ENCODE measurements at places on chromosomes 7 and 10. TPM values are rescaled to one million over a fixed set of nuclear protein-coding genes. Genes with fewer than 3 reads are reported as not detected.

Gene CXCL12
- 65.5 TPM for total RNA-seq

GRCh38 chr7:66207540-66207939 is 2.4 kb downstream of the TPST1 start:
- H3K27ac ChIP-seq = no peak overlapping the region
- H3K4me3 ChIP-seq = peak overlapping the region; percentile 5
- H3K27me3 ChIP-seq = no peaks in the 10 kb centered on the region
- H3K36me3 ChIP-seq = peaks cover 3% of the 10 kb centered on the region
- peaks cover 41% of the 10 kb centered on the region for H3K4me1 ChIP-seq

DNA sequence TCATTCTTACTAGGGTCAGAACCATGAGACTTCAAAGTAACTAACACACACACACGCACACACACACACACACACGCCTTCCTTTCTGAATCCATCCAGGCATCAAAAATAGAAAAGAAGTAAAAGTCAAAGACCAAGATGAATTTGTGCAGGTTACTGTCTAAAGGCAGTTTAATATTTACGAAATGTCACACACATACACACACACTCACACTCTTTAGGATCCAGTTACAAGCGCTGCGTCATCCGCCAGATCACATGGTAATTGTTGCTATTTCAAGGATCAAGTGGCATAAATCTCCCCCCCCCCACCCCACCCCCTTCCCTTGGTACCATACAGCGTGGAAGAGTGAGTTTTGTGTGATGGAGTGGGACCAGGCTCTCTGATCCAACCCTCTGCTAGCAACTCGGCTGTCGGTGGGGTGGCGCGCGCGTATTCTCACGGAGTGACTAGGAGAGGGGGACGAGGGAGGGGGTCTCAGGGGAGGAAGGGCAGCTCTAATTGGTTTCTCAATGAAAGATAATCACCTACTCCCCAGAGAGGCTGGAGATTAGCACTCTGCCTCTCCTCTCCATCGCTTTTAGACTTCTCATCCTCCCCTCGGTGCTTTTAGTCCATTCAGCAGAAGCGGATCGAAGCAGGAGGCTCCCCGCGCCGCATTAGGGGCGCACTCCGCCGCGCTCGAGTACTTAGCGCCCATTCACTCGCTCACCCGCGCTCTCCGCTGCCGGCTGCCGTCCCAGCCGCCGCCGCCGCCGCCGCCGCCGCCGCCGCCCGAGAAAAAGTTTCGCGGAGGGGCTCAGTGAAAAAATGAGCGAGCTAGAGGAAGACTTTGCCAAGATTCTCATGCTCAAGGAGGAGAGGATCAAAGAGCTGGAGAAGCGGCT is 83.5 kb upstream of the PRKG1 start:
- DNase-seq = no peak
- H3K27me3 ChIP-seq = no peaks in the 10 kb centered on the region
- H3K27ac ChIP-seq = peak overlapping the region; percentile 95
- peaks cover 33% of the 10 kb centered on the region for H3K4me1 ChIP-seq

DNA sequence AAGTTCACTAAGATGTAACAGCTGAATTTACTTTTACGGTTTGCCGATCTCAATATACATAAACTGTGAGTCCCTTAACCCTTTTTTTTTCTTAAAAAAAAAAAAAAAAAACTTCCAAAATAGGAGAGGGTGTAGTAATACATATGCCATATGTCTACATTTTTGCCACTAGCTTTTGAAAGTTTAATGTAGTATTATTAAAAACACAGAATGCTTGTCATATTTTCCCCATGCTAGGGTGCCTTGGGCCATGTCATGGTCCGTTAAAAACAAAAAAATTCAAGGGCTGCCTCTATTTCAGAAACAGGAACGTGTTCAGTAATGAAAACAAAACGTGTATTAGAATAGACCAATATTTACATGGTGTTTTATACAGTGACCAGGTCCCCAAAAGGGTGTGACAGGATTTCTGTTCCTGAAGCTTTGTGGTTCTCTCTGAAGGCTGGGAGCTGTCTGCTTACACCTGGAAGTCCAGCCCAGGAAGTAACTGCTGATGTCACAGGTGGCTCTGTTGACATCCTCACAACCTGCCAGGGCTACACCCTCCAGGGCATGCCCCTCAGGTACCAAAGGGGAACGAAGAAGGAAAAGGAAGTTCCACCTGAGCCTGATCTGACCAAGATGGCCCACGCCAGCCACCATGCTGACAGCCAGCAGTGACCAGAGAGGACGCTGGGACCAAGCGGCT is 79.0 kb downstream of the COBL start:
- DNase-seq = no peak
- H3K4me1 ChIP-seq = no peaks in the 10 kb centered on the region
- H3K27me3 ChIP-seq = peaks cover 3% of the 10 kb centered on the region
- H3K36me3 ChIP-seq = no peaks in the 10 kb centered on the region

Gene VSTM4
- total RNA-seq = 6.4 TPM

GRCh38 chr7:24572393-24572996 is 757 bp upstream of the PALS2 start:
- H3K36me3 ChIP-seq = no peaks in the 10 kb centered on the region
- peak overlapping the region; percentile 76 for H3K27ac ChIP-seq
- no peak for DNase-seq
- peaks cover 19% of the 10 kb centered on the region for H3K27me3 ChIP-seq

GRCh38 chr7:23864973-23865372 is 155.0 kb downstream of the STK31 start:
- DNase-seq = no peak
- H3K27me3 ChIP-seq = peaks cover 7% of the 10 kb centered on the region
- no peak overlapping the region for H3K27ac ChIP-seq

Gene SH2D4B
- total RNA-seq = not detected

Measured in chondrocyte (in vitro differentiated cells).